Stimulated activated naive B cell treated with anti-CD40 and anti-IgM and Interleukin-4, amounts not matched to agents 10 μg/mL and 1 μg/mL and 100 μg/mL, for 72 hours (primary cell): ENCODE measurements at places on chromosomes 2 and 18.

GRCh38 chr2:117486081-117486480 lies 328.4 kb upstream of the DDX18 start:
- DNase-seq, result no peak

GRCh38 chr2:191166111-191166755 lies 15.4 kb upstream of the STAT4 start:
- no peak for DNase-seq

- no peak for DNase-seq
Measured at GRCh38 chr2:63530704-63531279, 57.5 kb downstream of the WDPCP start.

GRCh38 chr18:23887035-23887434 lies 127.5 kb upstream of the TTC39C start:
- no peak for DNase-seq

DNA sequence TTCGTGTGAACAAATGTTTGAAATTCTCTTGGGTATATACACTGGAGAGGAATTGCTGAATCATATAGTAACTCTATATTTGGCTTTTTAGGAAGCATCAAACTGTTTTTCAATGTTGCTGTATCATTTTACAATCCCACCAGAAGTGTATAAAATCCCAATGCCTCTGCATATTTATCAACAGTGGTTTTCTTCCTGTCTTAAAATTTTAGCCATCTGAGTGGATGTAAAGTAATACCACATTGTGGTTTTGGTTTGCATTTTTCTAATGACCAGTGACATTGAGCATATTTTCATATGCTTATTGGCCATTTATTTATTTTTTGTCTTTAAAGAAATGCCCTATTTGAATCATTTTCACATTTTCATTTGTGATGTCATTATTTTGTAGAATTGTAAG lies 22.8 kb upstream of the LRP1B start:
- DNase-seq, result no peak

DNA sequence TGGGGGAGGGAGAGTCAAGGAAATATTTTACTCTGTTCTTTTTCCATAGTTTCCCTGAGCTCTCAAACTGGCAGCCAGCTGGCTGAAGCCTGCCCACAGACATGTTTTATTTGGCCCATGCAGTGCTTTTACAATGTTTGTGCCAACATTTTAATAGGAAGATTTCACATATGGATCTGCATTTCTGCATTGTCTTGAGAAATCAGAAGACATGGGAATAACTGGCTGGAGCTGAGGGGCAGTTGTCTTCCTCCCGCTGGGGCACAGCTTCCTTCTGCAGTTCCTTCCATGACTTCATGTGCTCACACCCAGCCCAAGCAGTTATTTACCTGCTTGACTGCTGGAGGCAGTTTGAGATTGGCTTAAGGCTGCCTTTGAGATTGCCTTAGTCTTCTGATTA lies 74.4 kb downstream of the PLCL1 start:
- no peak for DNase-seq

DNA sequence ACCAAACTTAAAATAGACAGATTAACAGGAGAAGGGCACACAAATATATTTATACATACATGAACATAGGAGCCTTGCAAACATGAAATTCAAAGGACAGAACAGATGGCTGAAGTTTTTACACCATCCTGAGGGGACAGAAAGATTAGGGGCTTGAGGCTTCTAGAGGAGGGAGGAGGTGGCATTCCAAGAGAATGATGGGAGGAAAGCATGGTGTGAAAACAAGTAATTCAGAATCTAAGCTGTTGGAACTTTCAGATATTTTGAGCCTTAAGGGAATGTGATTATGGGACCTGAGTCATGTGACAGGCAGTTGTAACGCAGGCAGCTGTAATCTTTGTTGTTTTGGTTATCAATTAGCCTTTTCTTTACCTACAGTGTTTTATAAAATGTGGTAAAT lies 225.2 kb upstream of the SPOPL start:
- no peak for DNase-seq

DNA sequence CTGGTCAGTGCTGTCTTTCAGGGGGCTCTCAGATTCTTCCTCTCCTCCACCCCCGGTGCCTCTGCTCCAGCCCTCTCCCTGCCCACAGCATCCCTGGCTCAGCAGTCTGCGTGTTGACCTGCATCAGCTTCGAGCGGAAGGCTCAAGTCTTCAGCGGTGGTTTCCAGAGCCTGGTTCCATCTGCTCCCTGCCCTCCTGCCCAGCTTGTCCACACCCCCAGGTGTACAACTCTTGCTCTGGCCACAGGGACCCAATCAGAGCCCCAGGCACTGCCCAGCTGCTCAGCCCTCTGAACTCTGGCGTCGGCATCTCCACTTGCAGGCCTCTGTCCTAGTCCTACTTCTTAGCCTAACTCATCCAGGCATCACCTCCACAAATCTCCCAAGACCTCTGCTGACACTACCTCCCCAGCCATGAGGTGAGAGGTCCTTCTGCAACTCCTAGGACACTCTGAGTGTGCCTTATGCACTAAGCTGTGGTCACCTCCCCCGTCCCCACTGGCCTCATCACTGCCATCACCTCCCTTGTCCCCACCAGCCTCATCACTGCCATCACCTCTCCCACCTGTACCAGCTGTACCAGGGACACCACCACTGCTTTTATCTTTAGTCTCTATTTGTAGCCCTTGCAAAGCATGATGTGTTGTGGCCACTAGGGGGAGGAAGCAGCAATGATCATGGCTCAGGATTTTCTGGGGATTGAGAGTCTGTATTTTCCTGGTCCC lies 60.9 kb downstream of the EDAR start:
- no peak for DNase-seq

- no peak for DNase-seq
Measured at GRCh38 chr2:158963071-158963470, 5.4 kb upstream of the TANC1 start.

GRCh38 chr2:178863130-178863855 lies 56.1 kb upstream of the TTN start:
- no peak for DNase-seq

GRCh38 chr2:128403814-128404708 lies 85.4 kb upstream of the HS6ST1 start:
- DNase-seq, result no peak
